Stimulated activated CD4-positive, alpha-beta T cell treated with anti-CD3 and anti-CD28 coated beads, Interleukin-1b, Interleukin-23, amount 100 ng/mL, for 1 hour (primary cell): ENCODE measurements at places on chromosomes 2 and 18.

DNA sequence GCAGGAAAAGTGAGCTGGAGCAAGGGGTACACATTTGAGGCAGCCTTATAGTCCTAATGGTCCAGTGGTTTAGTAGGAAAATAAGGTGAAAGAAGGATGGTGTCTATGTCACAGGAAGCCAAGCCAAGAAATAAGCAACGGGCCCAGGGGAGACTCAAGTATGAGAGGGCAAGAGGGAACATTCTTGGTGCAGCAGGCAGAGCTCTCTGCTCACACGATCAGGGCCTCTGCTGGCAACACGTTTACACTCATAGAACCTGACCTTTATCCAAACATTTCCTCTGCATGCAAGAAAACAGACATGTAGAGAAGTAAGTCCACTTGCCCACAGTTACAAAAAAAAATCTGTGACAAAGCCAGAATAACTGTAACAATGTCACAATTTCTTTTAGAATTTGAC is 32.6 kb upstream of the LRRC30 start:
- no peak for DNase-seq

DNA sequence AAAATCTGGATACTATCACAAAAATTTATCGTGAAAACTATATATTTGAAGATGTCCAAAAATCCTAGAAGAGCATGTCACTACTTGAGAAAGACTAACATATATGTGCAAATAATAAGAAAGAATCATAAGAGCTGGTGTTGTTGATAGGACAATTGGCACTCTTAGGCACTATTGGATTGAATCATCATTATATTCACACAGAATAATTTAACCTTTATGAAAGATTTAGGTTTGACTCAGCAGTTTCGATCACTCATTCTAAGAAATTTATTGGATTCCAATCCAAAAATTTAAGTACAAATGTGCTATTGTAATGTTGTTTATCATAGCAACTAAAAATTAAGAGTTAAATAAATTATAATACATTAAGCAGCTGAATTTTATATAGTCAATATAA is 503.6 kb downstream of the SPAG16 start:
- no peak for DNase-seq

- no peak for DNase-seq
These were observed 55.7 kb upstream of the MAPRE3 start for GRCh38 chr2:26914659-26915310.

GRCh38 chr2:9422321-9423099 is 818 bp downstream of the ITGB1BP1 start:
- peak; percentile 7 for DNase-seq

DNA sequence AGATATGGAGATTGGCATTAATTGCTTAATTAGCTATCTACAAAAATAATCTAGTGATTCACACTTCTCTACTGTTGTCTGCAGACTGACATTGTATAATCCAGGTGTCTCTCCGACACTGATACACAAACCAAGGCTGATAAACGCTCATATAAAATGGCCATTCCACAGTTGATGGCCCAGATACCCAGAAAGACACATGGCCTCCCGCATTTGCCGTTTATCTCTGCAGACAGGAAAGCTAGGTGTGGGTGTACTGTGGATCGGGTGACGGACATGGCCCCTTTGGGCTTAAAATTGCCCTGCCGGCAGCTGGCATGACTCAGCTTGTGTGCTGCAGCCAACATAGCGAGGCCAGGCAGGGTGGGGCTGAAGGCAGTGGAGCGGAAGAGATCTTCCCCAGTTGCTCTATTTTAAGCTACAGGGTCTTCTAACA is 18.5 kb downstream of the PMAIP1 start:
- no peak for DNase-seq

DNA sequence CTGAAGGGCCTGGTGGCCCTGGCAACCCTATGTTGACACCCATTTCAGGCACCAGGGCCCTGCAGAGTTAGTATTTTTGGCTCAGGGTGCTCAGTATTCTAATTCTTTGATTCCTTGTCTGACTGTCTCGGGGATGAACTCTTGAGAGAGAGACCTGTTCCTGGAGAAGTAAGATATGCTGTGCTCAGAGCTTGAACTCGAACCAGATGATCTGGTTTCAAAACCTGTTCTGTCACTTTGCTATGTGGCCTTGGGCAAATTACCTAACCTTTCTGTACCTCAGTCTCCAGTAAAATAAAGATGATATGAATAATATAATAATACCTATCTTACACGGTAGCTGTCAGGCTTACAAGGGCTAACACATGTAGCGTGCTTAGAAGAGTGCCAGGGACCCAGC is 294.2 kb downstream of the DYSF start:
- DNase-seq: no peak

DNA sequence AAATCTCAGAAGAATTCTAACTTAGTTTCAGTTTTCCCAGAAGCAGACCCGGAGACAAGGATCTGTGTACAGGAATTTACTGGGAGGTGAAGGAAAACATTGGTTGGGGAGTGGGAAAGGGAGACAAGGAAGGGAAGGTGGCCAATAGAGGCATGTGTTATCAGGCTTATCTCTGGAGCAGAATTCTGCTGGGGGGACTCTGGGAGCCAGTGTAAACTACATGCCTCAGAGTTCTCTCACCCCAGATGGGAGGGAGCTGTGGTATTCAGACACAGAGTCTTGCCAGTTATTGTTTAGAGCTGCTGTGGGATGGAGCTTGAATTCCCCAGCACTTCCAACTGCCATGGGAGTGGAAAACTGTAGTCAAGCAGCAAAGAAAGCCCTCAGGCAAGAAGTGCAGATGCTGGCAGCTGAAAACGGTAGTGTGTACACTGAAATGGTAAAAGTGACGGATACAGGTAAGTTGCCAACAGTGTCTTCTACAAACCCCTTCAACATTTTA is 19.0 kb downstream of the DNPEP start:
- no peak for DNase-seq

DNA sequence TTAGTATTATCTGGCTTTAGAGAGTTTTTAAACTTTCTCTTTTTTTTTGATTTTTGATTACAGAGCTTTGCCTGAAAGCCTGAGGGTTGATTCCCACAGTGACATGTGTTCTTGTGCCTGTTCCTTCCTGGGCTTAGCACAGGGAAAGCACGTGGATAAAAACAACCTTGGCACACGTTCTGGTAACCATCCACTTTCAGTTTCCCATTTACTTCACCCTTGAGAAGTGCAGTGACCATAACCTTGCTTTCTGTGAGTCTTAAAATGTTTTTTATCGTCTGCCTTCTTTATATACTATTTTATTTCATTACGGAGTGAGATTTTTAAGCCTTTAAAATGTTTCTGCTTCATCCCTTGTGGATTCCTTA is 11.5 kb downstream of the CD226 start:
- DNase-seq: no peak

DNA sequence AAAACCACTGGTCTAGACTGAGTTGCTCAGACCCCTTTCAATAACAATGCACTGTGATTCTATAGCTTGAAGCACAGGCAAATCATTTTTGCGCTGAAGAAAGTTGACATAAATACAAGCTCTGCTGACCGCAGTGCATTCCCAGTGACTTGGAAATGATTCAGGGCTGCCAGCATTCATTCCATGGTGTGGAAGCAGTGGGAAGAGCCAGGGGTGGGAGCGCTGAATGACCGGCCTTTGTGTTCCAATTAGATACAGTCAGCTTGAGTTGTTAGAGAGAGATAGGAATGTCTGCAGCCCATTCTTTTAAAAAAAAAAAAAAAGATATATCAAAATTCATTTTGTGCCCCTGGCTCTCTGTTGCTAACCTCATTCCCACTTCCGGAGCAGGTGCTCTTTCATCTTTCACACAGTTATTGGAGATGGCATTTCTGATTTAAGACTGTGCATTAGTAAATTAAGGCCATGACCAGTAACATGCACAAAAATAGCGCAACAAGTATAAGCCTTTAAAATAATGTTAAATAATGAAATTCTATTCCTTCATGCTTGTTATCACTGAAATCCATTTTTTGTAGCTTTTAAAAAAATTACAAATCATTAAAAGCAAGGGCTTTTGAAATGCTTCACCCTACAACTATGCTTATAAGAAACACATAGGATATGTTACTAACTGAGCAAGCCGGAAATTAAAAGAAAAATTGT is 59.4 kb upstream of the CTLA4 start:
- no peak for DNase-seq

- no peak for DNase-seq
These were observed 215.4 kb upstream of the HNRNPA3 start for GRCh38 chr2:176997074-176997791.

- no peak for DNase-seq
These were observed 328.8 kb downstream of the OSR1 start for GRCh38 chr2:19029655-19030054.

- DNase-seq: no peak
These were observed 42.3 kb downstream of the DNER start for GRCh38 chr2:229672021-229672420.

DNA sequence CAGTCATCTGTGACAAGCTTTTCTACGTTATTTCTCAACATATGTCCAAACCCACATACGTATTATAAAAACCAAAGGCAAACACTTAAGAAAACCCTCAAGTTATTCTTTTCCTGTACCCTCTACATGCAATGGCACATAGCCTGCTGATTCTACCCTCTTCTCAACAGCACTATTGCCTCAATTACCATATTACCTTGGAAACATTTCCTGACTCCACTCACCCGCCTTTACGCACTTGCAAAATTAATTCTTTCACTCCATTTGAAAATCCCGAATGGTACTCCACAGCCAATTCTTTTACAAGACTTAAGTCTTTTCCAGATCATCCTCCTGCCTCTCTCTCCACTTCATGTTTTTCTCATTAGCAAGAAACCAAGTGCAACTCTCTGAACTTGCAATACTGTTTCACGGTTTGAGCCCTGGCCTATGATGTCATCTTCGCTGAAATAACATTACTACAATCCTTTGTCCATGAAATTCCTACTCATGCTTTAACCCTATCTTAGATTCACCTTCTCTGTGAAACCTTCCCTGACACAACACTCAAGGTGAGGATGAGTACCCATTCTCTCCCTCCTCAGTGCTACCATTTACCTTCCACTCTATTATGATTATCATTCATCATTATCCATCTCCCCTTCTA is 29.0 kb downstream of the SESTD1 start:
- no peak for DNase-seq

- no peak for DNase-seq
These were observed 209.3 kb upstream of the SOX11 start for GRCh38 chr2:5482929-5483331.

DNA sequence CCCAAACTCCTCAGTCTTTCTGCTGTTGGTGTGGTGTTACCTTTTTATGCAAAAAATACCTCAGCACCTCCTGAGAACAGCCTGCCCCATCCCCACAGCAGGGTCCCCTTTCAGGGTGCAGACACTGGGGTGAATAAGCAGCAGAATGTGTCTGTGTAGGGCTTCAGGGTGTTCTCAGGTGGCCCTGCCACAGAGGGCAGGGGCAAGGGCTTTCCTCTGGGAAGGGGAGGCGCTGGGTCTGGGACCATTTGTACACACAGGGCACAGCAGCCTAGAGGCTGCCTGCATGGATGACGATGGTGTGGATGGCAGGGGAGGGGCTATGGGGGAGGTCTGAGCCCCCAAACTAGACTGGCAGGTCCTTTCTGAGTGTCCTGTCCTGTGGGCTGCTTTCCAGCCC is 2.6 kb downstream of the HAAO start:
- no peak for DNase-seq

DNA sequence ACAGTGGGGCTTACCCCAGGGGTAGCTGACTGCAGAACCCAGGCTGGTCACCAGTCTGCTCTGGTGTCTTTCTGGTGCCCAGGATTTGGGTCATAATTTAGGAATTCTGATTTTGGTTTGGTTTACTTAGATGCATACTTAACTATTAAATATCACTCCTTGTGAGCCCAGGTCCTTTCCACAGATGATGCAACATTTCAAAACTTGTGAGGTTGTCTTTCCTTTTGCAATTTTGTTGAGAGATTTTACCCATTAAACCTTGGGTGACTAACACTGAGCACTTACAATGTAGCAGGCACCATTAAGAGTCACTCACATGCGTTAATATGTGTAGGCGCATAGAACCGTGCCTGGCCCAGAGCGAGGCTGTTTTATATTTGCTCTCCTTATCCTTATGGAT is 61.8 kb upstream of the RPL31 start:
- no peak for DNase-seq

- no peak for DNase-seq
These were observed 233.2 kb downstream of the TCF4 start for GRCh38 chr18:55354795-55355194.

DNA sequence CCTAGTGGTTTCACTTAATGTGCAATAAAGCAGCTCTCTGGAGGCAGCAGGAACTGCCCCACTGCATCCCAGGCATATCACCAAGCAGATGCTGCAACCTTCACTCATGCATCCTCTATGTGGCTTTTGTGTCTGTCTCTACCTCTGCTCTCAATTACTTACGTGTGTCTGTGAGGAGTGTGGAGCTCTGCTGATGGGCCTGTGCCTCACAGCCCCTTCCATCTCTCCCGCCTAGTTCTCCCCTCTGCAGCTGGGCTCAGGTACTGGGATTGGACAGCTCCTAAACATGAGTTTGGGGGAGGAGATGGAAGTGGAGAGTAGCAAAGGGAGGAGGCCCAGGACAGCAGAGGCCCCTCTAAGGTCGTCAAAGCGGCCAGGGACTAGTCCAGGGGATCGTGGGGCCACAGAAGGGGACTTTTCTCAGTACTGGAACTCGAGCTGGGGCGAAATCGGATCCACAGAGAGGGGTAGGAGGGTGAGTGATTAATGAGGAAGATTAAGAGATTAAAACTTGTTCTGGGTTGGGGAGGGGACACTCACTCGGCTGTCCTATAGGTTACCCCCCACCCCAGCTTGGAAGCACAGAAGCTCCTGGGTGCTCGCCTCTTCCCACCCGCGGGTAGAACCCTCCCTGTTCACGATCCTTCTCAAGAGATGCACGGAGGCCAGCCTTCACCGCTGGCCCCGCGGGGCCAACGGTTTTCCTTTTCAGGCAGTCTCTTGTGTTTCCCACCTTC is 2.1 kb upstream of the LBX2 start:
- no peak for DNase-seq

DNA sequence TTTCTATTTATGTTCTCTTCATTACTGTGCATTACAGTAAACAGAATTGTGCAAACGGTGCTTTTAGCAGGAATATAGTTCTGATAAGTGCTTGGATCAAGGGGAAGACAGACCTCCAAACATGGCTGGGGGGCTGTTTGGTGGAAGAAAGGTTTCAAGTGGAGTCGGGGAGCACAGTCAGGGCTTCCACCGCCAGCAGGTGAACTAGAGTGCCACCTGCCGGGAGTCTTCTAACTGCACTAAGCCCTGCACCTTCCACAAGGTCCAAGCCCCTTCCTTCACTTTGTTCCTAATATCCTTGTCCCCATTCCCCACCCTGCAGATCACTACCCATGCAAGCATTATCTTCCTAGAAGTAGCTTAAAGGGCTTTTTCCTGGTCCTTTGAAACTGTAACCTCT is 11.1 kb downstream of the ONECUT2 start:
- DNase-seq: no peak

DNA sequence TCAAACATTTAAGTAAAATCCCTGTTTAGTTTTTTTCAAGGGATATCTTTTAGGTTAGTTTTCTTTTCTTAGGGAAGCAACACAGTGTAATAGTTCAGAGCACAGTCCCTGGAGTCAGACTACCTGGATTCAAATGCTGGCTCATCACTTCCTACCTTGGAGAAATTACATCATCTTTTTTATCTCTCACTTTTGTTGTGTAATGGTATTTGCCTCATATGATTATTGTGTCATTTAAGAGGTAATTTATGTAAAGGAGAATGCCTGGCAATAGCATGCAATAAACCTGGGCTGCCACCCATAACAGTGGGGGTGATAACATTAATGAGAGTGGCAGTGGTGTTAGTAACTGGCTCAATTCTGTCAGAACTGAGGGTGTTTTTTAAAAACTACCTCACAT is 26.3 kb downstream of the ERLEC1 start:
- DNase-seq: no peak

GRCh38 chr2:16664809-16665747 is 556 bp downstream of the CYRIA start:
- no peak for DNase-seq
